ENCODE measurements at places on chromosomes 7 and 10.

DNA sequence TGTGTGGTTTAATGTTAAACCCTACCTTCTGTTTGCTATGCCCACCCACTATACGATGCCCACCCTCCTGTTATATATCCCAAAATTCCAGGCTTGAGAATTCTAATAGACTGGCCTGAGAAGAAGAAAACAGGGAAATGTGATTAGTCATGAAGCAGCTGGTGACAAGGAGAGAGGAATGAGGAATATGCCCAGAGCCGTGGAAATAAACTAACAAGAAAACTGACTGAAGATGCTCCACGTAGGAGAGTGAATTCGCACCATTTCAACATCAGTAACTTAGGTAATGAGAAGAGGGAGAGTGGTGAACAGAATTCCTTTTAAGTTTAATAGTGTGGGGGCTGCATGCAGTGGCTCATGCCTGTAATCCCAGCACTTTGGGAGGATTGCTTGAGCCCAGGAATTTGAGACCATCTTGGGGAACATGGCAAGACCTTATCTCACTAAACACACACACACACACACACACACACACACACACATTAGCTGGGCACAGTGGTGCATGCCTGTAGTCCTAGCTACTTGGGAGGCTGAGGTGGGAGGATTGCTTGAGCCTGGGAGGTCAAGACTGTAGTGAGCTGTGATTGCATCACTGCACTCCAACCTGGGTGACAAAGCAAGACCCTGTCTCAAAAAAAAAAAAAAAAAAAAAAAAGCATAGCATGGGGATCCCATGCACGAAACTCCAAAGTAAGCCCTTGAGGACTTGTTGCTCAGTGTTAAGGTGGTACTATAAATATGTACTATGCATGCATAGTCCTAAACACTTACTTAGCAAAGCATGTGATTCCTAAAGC is 16.1 kb upstream of the SYPL1 start:
- DNase-seq = no peak

DNA sequence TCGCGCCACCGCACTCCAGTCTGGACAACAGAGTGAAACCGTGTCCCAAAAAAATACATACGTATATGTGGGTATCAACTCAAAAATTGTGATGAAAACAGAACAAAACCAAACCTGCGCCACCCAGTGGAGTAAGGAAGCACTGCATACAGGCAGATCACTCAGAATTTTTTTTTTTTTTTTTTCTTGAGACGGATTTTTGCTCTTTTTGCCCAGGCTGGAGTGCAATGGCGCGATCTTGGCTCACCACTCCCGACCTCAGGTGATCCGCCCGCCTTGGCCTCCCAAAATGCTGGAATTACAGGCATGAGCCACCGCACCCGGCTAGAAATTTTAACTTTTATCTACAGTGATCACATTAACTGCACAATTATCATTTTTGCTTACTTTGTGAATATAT is 9.1 kb upstream of the TMEM236 start:
- no peak for DNase-seq

DNA sequence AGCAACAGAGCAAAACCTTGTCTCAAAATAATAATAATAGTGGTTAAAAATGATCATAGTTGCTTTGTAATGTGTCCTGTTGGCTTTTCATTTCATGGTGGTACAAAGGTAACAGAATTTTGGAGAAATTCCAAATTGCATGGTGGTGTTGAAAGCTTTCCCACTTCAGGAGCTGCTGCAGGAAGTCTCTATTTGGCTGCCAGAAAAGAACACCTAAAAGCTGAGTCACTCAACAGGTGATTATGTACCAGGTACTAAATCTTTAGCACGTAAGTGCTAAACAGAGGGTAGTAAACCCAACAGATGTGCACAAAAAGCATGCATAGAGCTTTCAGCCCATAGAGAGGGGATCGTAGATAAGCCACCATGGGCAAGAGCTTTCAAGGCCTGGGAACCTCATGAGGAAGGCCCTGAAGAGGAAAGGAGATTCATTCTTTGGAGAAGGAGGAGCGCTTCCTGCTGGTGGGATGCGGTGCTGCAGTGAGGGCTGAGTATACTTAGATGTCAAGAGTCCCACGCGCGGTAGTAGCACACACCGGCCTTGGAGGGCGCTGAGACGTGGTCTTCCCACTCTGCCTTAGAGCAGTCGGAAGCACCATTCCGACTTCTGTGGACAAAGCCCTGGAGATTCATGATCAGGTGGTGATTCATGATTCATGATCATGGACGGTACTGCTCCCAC is 118.7 kb downstream of the RALA start:
- DNase-seq = no peak

DNA sequence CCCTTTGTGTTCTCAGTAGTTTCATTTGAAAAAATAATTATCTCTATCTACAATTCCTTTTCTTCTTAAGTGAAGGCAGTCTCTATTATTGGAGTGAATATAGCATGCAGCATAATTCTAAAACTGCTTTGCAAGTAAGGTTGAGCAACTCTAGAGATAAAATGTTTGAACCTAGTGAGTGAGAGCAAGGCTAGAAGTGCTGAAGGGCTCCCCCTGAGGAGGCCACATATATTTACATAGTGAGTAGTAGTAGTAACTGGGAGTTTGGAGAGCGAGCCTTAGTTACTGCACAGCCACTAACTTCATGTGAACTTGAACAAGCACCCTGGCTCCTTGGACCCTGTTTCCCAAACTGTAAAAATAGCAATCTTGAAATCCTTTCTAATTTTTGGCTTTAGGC is 141.5 kb upstream of the DKK1 start:
- no peak for DNase-seq

DNA sequence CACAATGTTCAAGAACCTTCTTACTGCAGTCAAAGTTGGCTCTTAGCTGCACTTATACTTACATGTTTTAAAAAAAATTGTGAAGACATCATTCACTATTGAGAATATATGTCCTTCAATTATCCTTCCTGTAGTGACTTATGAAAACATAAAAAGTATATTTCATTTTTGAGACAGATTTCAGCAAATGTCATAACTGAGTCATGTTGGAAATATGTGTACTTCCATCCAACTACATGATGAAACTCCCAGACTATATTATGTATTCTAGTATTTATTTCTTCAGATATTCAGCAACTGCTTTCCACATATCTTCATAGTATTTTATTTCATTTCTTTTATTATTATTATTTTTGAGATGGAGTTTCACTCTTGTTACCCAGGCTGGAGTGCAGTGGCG is 160.2 kb downstream of the ARHGAP12 start:
- DNase-seq = no peak

DNA sequence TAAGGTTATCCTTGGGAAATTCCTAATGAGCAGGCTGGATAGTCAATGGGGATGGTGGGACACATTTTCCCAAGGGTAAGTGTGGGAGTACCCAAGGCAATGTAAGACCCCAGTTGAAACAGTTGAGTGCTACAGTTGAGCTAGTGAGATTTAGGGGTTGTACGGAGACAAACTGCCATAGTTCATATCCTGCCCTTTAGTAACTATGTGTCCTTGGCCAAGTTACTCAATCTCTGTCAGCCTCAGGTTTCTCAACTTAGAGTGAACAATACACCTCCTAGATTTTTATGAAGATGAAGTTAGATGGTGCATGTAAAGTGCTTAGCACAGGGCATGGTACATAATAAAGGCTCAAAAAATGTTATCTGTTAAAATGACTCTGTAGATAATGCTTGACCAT is 20.5 kb downstream of the HABP2 start:
- no peak for DNase-seq

- DNase-seq = no peak
Observed at GRCh38 chr10:117477961-117478670, 64.4 kb upstream of the EMX2 start.

- no peak for DNase-seq
Observed at GRCh38 chr7:42605406-42606192, 306.3 kb downstream of the C7orf25 start.

GRCh38 chr7:85184599-85185423 is 2.0 kb downstream of the SEMA3D start:
- DNase-seq = peak; percentile 26

DNA sequence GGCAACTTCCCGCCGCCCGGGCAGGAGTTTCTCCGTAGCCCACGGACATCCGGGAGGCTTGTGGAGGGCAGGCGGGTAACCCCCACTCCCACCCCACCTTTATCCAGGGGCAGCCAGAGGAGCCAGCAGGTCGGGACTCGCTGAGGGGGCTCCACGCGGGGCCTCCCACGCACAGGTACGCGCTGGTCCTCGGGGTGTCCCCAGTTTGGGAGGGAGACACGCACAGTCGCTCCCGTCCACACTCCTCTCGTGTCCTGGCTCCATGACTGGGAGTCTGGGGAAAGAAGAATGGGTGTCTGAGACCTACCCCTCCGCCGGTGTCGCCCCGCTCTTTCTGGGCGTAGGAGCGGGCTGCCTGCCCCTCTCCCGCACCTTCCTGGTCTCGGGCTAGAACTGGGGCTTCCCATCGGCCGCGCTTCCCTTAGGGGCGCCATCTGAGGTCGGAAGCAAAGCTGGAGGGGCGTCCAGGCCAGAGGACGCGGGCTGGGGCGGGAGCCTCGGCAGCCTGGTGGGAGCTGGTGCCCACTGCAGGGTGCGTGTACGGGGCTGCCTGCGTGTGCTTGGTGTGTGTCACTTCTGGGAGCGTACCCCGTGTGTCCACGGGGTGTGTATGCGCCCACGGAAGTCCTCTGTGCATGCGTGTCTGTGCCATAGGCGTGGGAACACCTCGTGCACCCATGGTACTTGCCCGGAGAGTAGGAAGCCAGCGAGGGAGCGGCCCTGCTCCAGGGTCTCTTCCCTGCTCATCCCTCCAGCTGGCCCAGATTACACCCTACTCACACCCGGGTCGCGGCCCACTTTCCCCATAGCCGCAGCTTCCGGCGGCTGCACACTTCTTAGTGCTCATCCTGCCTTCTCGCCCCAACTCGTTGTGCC is 73.0 kb upstream of the LEP start:
- DNase-seq = no peak

DNA sequence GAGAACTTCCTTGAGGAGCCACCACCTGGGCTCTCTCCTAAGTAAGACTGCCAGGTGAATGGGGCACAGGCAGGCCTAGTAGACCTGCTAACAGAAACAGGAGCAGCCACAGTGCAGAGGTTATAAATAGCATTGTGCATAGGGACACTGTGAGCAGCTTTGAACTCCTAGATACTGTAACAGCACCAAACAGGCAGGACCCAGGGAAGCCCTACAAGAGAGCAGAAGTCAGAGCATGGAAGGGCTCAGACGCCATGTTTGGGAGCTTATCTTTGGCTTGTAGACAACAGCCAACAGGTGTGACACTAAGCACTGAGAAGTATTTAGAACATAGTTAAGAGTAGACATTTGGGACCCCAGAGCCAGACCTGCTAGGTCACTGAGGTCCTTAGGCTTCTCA is 14.5 kb downstream of the XRCC2 start:
- no peak for DNase-seq

GRCh38 chr10:65396997-65397396 is 1528.8 kb upstream of the LRRTM3 start:
- DNase-seq = no peak

DNA sequence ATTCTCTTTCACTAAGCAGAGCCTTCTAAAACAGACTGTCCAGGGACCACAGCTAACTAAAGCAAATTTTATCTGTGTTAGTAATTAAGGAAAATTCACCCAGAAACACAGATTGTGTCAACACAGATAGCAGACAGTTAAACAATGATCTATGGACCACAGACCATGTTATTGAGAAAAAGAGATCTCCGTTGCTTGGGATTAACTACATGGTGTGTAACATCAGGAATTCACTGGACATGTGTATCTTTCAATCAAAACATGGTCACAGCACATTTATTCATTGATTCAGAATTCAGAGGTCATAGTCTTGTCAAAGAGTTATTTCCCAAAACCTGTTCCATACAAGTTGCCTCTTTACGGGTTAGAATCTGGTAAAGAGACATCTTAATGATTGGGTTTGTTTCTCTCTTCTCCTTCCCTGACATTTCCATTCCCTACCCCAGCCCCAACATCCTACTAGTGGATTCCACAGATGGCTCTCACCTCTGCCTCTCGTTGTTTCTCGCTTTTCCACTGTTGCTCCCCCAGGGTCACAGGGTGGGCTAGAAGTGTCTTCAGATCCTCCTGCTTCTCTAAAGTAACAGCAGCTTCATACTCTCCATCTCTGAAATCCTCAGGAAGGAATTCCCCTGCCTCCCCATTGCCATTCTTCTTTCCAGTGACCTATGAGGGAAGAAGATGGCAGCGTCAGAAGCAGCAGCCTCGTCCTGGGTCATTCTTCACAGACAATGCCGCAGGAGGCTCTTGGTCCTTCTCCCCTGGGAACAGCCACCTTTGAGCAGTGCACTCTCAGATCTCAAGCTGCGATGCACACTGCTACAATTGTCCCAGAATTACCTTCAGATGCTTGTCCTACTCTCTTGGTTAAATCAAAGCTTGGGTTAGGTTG is 958 bp downstream of the ANKRD1 start:
- no peak for DNase-seq

GRCh38 chr7:1709900-1710299 is 39.8 kb downstream of the ELFN1 start:
- no peak for DNase-seq

- DNase-seq = no peak
Observed at GRCh38 chr10:56240471-56240870, 120.6 kb downstream of the ZWINT start.

DNA sequence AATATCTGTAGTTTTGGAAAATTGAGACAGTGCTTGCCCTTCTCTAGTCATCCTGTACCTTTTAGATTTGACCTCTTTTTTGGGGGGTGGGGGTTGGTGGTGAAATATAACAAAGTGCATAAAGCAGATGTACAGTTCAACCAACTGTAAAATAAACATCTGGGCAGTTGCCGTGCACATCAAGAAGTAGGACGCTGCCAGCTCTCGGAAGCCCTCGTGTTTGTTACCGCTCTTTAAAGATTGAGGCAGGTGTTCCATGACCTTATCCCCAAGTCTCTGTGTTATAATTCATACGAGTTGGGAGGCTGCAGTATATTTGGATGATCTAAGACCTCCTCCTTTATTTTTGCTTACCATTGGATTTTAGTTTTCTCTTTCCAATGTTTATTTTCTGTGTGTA is 55.1 kb downstream of the SDK1 start:
- DNase-seq = no peak

DNA sequence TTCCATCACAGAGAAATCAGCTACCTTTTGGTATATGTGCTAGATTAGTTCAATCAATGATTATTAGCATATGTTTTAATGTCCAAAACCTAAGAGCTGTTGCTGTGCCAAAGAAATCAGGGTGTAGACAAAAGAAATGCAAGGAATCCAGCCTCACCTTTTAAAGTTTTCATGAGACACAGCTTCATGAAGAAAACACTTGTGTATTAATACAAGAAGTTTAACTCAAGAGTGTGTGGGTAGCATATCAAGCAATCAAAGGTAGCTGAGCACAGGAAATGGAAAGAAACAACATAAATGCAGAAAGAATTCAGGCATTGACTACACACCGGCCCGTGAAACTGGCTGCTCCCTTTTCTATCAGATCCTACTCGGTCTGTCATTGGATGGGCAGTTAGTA is 76.0 kb upstream of the CAV2 start:
- DNase-seq = no peak

- no peak for DNase-seq
Observed at GRCh38 chr7:104967088-104967487, 46.9 kb upstream of the KMT2E start.

- DNase-seq = no peak
Observed at GRCh38 chr10:107856047-107856315, 691.5 kb upstream of the SORCS1 start.

GRCh38 chr10:132851451-132851850 is 65.5 kb upstream of the NKX6-2 start:
- DNase-seq = no peak
